ENCODE measurements at places on chromosomes 16 and 17.

DNA sequence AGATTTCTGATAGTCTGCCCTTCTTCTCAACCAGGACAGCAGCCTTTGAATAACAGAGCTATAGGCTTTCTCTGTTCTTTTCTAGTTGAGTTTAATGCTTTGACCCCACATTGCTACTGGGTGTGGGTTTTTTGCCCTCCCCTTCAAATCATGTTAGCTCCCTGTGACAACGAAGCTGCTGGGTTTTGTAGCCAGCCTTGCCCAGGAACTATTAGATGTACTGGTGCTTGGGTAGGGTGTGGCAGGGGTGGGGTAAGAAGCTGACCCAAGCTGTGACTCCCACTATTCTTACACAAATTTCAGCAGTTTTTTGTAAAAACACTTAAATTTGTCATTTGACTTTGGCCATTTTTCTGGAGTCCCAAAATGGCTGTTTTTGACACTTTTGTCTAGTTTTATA lies 69.7 kb downstream of the NLK start:
- DNase-seq, result no peak

DNA sequence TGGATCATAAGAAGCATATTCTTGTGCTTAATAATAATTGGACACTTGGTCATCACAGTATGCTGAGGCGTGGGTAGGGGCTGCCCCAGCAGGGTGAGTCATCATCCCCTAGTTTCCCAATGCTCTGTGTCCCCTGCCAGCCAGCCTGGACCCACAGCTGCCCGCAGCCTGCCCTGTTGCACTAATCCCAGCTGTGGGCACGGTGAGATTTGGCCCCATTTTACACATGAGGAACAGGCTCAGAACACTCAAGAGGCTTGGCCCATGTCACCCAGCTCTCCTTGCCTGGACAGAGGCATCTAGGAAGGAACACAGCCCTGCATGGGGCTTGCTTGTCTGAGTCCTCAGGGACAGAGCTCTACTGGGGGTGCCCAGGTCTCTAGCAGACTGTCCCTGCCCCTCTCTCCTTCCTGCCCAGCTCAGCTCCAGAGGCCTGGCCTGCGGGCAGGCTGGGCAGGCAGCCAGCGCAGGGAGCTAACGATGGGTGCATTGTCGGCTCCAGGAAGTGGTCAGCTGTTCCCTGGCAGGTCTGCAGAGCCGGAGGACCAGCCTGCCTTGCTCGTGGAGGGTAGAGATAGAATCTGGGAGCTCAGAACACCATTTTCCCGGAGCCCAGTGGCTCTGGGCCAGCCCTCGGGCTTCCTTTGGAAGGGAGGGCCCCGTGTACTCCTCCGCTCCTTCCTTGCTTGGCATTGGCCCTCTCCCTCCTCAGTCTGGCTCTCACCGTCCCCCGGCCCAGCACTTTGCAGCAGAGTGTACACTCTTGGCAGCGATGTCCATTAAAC lies 189.4 kb downstream of the RAB11FIP4 start:
- DNase-seq, result no peak

- DNase-seq, result no peak
Observed at GRCh38 chr17:72175787-72176515, 55.1 kb downstream of the SOX9 start.

GRCh38 chr16:82071421-82071820 lies 36.4 kb downstream of the HSD17B2 start:
- no peak for DNase-seq

- DNase-seq, result no peak
Observed at GRCh38 chr16:66477028-66477515, 50.0 kb downstream of the BEAN1 start.

GRCh38 chr17:66570447-66571195 lies 264.3 kb upstream of the CACNG5 start:
- no peak for DNase-seq

DNA sequence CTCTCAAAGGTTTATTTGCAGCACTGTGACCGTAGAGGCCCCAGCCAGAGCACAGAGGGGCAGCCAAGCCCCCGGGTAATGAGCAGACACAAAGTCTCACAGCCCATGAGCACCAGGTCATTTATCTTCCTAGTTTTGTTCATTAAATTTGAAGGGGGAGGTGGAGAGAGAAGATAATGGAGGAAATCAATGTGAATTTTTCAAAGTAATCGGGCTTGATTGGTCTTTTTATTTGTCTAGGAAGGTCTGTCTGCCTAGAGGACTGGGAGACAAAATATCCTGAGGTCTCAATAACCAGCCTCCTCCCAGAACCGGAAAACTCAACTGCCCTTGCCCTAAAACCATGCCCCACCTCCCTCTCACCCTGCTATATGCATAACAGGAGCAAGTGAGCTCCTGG lies 189.0 kb downstream of the SLC39A11 start:
- no peak for DNase-seq

GRCh38 chr16:63655846-63656245 lies 1466.0 kb downstream of the CDH11 start:
- no peak for DNase-seq

GRCh38 chr17:80109066-80109660 lies 7.8 kb downstream of the GAA start:
- no peak for DNase-seq

- DNase-seq, result no peak
Observed at GRCh38 chr17:4786516-4786915, 352 bp upstream of the VMO1 start.

- DNase-seq, result no peak
Observed at GRCh38 chr17:77182205-77183172, 41.7 kb downstream of the SEC14L1 start.

- DNase-seq, result no peak
Observed at GRCh38 chr17:34259146-34259545, 4.1 kb downstream of the CCL2 start.

DNA sequence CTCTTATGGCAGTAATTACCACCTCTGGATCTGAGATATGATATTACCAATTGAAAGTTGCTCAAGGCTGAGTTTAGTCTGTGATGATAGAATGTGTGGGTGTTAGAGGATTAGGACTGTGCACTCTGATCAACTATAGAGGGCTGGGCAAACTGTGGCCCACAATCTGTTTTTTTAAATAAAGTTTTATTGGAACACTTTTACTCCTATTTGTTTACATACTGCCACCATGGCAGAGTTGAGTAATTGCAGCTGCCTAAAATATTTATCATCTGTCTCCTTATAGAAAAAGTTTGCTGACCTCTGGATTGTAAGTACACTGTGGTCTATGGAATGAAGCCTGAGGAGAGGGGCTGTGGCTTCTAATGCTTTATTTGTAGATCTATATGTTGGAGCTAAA lies 71.5 kb upstream of the N4BP1 start:
- no peak for DNase-seq

DNA sequence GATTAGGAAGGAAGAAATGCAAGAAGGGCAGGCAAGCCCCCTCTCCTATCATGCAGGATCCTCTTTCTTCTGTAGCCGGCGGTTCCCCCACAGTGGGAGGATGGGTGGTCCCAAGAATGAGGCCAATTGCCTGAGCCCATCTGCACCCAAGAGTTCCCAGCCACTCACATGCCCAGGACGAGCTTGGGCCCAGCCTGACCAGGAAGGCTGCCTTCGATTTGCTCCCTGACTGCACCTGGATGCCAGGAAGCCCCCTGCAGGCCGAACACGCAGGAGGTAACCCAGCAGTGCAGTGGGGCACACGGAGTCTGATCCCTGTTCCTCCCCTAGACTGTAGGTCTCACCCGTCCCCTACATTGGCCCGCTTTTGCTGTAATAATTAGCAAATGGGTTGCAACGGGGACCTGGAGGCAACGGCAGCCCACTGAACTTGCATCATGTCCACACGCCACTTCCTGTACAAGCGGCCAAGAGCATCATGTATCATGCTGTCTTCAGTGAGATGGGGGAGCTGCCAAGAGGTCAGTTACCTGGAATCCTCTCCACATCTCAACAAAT lies 67.5 kb downstream of the AMFR start:
- DNase-seq, result no peak

DNA sequence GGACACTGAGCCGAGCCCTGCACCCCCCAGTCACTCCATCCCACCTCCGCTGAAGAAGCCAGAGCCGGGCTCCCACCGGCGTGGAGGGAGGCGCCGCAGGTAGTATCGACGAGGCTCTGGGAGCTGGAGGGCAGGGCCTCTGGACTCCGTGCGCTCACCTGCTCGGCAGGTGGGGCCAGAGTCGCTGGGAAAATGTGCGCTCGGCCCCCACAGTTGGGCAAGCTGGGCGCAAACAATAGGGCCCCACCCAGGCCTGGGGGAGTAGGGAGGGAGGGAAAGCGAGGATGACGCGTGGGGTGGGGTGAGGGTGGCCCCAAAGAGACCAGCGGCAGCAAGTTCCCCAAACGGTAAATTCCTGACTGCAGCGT lies 668 bp downstream of the JUP start:
- DNase-seq, result no peak

DNA sequence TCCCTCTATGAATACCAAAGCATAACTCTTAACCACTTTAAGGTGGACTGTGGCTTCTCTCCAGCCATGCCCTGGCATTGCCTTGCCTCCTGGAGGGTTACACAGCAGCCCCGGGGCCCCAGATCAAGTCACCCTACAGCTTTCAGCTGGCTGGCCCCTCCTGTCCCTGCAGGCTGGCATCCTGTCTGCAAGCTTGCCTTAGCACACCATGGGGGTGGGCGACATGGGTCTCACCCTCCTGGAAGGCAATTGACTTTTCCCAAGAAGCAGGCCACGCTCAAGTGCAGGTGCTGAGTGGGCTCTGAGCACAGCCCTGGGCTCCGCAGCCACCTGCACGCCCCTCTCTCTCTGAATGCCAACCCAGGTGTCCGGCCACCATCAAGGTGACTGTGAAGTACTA lies 25.8 kb upstream of the AKTIP start:
- DNase-seq, result no peak

- DNase-seq, result no peak
Observed at GRCh38 chr16:79053577-79053976, 547.0 kb downstream of the MAF start.

DNA sequence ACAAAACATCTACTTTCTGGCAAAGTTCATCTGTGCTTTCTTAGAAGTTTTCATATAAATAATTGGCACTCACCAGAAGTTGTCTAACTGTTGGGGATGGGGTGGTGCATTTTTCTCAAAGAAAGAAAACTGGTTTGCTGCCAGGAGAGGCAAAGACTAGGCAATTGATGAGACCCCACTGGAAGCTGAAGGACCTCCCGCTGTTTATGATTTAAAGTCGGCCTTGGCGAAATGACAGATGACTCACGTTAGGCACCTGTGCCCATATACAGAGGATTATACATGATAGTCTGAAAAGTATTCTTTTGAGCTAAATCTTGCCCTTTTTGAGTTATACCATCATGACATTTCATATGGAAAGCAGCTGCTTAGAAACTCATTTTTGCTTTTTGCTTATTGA lies 193.0 kb upstream of the ZFHX3 start:
- DNase-seq, result no peak

GRCh38 chr17:20008242-20009051 lies 712 bp upstream of the SPECC1 start:
- no peak for DNase-seq

- no peak for DNase-seq
Observed at GRCh38 chr16:77116856-77117255, 74.1 kb upstream of the MON1B start.

- no peak for DNase-seq
Observed at GRCh38 chr16:79993629-79994209, 393.2 kb upstream of the MAF start.

- DNase-seq, result no peak
Observed at GRCh38 chr16:15773968-15774367, 82.9 kb downstream of the MYH11 start.

- DNase-seq, result no peak
Observed at GRCh38 chr17:6328279-6328678, 106.6 kb downstream of the AIPL1 start.

DNA sequence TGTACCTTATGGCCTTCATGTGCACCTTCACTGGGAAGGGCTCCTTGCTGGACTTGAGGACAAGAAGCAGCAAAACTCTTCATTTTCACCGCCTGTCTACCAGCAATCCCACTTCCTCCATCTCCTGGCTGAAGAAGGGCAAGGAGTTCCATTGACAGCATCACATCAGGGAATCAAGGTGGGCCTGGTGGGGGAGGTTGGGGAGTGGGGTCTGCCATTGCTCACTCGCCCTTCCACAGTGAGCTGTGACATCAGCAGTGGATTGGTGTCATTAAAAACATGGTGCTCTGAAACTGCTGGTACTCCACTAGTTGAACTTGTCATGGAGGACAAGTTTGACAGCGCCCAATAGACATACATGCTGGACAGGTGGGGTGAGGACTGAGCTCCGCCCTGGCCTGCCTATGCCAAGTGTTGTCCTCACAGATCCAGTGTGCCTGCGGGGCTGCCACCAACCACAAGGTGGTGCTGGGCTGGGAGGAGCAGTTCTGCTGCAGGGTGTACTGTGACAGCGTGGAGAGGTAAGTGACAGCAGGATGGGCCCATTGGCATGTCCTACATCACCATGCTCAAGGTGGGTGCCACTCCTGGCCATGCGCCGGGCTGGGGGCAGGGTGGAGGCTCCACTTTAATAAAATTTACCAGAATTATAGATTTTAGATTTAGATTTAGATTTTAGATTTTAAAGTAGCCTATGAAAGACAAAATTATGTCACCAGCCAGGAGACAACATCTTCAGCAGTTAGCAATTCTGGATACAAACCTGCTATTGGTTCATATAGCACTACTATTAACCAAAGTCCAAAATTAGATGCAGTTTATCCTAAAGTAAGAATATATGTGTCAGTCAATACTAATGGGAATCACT lies 1729.1 kb downstream of the TP53TG3F start:
- DNase-seq, result no peak

Data from activated T-helper 2 cell treated with anti-CD3 and anti-CD28 coated beads, Interferon-gamma antibody, Interleukin-2, Interleukin-4, amounts not matched to agents 10 μg/mL and 5 μg/mL and 100 μg/mL, durations not matched to agents 14 hours and 24 hours and 36 hours (primary cell).